Endodermal cell (in vitro differentiated cells): ENCODE measurements at places on chromosomes 5 and 9. TPM values are rescaled to one million over a fixed set of nuclear protein-coding genes. Genes with fewer than 3 reads are reported as not detected.

The BARHL1 gene
- total RNA-seq = not detected in 3 replicates

The ISL1 gene
- total RNA-seq = 5.4 and 6.1 TPM in 2 replicates

- peaks cover 75% of the 10 kb centered on the region for H3K36me3 ChIP-seq
- peak overlapping the region; percentile 1 for H3K4me3 ChIP-seq
- DNase-seq = no peak
- peaks cover 13% of the 10 kb centered on the region for H3K4me1 ChIP-seq
- H3K27ac ChIP-seq = no peak overlapping the region
These were observed 6.9 kb downstream of the RPL37 start for GRCh38 chr5:40828021-40828631.

DNA sequence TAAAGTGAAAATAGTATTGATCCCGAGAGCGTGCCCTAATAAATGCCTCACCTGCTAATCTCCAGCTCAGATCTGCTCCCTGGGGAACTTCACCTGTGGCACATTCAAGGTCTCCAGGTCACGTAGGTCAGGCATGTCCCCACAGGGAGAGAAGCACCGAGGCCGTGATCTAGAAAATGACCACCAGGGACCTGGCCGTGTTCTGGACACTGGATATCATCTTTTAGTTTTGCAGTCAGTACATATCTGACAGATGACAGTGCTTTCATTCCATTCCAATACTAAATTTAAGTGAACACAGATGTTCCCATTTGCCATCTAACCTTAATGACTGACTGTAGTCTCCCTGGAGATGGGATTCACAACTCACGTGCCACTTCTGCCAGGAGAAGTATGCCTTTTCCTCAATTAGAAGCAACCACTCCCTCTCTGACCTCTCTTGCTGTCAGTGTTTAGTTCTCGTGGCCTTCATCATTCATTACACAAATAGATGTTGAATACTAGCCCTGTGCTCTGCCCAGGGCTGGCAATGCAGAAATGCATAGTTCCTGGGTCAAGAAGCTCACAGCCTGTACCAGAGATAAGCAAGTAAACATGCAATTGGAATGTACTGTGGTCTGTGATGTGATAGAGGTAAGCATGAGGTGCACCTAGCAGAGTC, 276.5 kb downstream of the NTRK2 start:
- H3K27ac ChIP-seq = no peak overlapping the region
- no peaks in the 10 kb centered on the region for H3K36me3 ChIP-seq
- no peaks in the 10 kb centered on the region for H3K27me3 ChIP-seq
- H3K4me1 ChIP-seq = no peaks in the 10 kb centered on the region
- no peak overlapping the region for H3K4me3 ChIP-seq
- DNase-seq = no peak
